Tibial nerve (tissue), 4 donors: ENCODE measurements at places on chromosomes 7 and 10. TPM values are rescaled to one million over a fixed set of nuclear protein-coding genes. Genes with fewer than 3 reads are reported as not detected.

DNA sequence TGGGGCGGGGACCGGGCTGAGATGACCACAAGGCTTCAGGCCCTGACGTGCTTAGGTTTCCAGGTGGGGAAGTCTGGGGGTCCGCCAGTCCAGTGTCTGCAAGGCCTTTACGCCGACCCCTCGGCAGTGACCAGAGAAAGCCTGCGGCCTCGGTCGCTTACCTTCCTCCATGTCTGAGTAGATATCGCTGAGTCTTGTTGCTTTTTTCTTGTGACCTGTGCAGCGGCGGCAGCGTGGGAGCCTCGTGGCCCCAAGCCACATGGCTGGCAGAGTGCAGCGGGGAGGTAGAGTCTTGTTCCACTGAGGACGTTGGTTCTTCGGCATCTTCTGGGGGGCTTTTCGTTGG is 329 bp downstream of the NOLC1 start:
- DNase-seq, result no peak

DNA sequence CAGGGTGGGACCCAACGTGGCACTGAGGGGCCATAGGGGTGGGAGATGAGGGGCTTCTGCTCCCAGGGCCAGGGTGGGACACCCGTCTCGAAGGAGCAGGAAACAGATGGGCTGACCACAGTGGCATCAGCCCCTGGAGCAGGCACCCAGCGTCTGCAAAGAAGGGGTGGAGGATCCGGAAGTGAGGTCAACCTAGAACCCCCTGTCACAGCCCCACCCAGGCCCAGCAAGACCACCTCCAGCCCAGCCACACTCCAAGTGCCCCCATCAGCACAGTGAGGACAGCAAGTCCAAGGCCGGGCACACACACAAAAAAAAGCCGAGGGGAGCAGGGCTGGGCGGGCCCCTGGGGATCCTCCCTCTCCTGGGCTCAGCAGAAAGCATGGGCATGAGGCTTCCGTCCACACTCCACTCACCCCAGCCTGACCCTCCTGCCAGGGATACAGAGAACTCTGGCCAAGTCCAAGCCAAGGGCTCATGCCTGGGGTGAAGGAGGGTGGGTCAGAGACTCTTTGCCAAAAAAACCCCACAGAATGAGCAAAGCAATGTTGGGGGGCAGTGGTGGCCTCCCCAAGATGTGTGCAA is 111.0 kb downstream of the FOXL3 start:
- no peak for DNase-seq

GRCh38 chr10:129525401-129525801 is 58.4 kb downstream of the MGMT start:
- no peak for DNase-seq

Gene CCL24
- not detected for total RNA-seq

- no peak for DNase-seq
These were observed 138.7 kb downstream of the SLC25A13 start for GRCh38 chr7:96183163-96183670.

DNA sequence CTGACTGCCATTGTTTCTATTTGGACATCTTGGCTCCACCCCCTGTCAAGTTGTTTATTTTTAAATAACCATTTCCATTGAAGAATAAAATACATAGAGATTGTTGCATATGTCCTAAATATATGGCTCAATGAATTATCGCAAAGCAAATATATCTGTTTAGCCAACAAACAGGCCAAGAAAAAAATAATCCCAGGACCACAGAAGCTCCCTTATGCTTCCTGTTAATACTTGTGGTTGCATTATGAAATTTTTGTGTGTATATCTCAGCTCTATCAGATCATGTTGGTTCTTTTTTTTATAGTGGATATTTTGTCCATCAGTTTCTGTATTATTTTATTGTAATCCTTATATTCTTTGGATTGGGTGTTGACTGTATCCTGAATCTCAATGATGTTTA is 53.4 kb upstream of the CYP2C8 start:
- no peak for DNase-seq

GRCh38 chr7:20793694-20794394 is 7.2 kb upstream of the SP8 start:
- no peak for DNase-seq

DNA sequence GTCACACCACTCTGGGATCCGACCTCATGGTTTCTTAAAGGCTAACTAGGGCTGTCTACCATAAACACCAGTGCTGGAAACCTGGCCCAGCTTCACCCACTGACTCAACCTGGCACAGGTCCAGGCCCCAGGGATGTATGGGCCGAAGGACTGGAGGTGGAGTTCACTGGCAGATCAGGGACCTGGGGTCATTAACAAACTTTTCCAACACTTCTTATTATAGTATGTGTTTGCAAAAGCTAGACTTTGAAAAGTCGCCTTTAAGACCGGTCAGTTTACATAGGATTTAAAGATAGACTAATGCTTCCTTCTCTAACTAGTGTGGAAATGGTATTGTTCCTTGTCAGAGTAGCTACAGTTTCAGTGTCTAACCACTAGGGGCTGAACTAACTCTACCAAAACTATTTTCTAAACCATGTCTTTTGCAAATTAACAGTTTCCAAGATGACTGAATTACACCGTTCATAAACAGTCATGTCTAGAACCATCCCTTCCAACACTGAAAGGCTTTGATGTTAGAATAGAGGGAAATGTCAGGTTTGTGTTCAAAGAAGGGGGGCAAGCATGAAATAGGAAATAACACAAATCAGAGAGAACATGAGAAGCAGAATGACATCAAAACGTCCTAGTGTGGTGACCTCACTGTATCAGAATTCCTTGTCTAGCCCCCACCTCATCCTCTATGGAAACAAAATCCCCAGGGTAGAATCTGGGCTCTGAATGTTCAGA is 29.7 kb downstream of the STN1 start:
- DNase-seq, result peak; percentile 25
